Activated naive CD8-positive, alpha-beta T cell treated with anti-CD3 and anti-CD28 coated beads for 36 hours (primary cell): ENCODE measurements at places on chromosomes 1 and 21.
A peak's percentile ranks its signal among the peaks of the same experiment; 100 is the strongest.

- peak; percentile 60 for DNase-seq
These were observed 1.6 kb downstream of the KCNE1 start for GRCh38 chr21:34510148-34511142.

DNA sequence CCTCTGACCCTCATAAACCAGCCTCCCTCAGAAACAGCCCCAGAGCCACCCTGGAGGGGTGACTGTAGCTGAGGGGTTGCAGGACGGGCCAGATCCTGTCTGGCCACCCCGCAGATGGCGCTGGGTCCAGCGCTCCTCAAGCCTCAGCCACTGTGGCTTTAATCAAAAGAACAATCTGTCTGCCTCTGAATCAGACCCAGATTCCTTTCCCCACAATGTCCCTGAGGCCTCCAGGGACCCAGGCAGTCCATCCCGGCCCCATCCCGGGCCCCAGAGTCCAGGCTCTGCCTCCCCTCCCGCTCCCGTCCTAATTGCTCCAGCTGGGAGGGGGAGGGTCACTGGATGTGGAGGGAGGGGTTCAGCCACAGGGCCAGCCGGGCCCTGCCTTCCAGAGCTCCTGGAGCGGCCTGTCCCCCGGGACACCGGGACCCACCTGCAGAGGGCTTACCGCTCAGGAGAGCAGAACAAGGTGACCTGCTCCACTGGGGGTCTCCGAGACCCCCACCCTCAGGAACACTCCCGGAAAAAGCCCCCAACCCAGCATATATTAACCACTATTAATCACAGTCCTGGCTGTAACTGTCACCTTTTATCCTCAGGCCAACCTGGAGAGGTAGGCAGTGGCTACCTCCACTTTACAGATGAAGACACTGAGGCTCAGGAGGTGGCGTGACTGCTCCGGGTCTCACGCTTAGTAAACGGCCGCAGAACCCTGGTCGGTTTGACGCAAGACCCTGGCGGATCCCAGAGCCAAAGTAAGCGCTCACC, 836 bp upstream of the FBLIM1 start:
- no peak for DNase-seq

DNA sequence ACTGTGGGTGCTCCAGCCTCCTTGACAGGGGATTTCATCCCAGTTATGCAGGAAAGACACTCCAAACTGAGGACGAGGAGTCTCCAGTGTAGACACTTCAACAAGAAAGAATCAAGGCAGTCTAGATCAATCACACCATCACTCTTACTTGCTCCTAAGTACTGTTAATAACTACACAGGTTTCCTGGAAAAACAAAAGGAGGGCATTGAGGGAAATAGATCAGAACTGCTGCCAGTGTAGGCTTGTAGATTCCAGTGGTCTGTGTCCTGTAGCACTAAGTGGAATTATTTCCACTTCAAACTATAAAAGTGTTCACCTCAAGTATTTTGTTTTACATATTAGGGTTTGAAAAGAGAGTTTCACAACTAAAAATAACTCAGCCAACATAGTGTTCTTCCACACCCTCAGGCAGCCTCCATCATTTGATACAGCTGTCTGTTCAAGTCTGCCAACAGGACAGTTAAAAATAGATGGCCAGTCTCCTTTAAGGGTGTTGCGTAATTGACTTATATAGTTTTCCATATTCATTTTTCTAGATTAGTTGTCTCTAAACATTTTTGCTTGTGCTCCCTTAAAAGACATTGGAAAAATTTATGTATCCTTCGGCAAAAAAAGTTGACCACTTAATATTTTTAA, 32.0 kb upstream of the AGL start:
- DNase-seq = no peak

- DNase-seq = no peak
These were observed 19.7 kb upstream of the TBX15 start for GRCh38 chr1:119007670-119008482.

DNA sequence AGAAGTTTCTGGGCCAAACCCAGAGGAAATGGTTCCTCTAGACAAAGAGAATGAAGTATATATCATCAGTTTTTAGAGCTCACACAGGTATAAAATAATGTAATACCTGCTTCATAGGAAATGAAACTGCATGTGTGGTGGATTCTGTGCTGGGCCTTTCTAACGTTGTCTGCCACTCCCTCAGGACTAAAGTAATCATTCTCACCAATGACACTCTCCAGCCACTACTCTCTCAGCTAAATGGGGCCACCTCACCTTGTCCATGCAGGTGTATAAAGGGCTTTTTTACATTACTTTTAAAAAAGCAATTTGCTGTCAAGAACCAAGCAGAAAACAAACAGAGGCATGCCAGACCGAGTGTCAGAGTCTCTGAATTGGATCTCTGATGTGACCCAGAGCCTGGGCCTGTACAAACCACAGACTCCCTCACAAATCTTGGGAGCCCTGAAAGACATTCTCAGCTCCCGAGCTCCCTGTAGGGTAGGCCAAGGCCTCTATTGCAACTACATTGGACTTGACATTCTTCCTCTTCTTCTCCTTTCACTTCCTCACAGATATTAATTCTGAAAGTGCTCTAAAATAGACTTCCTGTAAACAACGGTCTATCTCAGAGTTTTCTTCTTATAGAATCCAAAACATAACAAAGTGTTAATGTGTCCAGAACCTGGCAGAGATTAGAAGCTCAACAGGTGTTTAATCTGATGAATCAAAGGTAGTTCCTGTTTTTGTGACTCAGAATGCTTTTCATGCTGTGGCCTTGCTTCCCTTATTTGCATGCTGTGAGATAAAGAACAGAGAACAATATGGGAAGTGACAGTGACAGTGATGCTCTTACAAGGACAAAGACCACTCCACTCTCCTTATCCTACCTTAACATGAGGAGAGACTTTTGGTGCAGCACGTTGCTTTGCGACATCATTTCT, 8.6 kb downstream of the AIM2 start:
- DNase-seq = no peak

DNA sequence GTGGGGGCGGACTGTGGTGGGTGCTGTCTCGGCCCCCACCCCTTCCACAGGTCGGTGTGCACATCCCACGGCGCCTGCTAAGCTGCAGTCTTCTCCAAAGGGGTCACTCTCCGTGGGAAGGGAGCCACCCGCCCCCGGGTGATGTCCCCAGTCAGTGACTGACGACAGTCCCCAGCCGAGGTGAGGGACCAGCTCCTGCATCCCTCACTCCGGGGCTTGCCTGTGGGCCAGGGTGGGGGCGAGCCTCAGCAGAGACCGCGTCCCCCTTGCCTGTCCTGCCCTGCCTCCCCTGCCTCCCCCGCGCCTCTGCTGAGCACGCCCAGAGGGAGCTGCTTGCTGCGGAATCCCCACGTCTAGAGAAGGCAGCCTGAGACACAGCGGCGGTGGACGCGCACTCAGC, 35.9 kb upstream of the PDE9A start:
- DNase-seq = no peak

- no peak for DNase-seq
These were observed 34.1 kb downstream of the PLXNA2 start for GRCh38 chr1:208209896-208210589.

DNA sequence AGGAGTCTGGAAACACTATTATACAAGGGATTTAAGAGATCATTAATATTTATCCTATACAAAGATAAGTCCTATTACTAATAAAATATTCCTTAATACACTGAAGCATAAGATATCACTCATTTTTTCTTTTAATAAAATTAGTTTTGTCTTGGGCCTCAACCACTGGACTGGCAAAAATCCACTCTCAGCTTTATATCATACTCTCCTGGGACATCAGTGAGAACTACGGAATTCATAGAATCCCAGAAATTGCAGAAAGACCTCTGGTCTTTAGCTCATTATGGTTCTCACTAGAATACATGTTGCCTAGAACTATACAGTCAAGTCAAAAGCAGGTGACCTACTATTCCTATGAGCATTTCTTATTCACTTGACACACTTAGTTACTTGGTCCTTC, 285.0 kb downstream of the LRRC40 start:
- no peak for DNase-seq

DNA sequence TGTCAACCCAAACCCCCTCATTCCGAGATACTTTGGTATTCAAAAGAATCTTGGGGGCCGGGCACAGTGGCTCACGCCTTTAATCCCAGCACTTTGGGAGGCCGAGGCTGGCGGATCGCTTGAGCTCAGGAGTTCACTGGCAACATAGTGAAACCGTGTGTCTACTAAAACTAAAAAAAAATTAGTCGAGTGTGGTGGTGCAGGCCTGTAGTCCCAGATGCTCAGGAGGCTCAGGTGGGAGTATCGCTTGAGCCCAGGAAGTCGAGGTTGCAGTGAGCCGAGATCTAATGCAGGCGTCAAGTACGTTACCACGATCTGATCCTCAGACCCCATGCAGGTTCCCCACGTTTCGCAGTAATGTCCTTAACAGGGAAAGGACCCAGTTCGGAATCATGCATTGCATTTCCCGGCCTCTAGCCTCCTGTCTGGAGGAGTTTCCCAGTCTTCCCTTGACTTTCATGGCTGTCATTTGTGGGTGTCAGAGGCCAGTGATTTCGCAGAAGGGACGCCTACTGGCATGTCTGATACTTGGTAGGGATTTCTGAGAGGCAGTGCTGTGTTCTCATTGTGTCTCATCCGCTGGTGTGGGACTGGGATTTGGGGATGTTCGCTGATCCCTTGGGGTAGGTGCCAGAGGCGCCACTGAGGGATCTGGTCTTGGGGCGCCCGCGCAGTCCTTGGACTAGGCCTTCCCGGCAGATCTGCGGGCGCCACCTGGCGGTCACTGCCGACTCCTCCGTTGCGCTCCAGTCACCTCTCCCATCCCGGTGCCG, 39.3 kb upstream of the HMGN1 start:
- peak; percentile 88 for DNase-seq

DNA sequence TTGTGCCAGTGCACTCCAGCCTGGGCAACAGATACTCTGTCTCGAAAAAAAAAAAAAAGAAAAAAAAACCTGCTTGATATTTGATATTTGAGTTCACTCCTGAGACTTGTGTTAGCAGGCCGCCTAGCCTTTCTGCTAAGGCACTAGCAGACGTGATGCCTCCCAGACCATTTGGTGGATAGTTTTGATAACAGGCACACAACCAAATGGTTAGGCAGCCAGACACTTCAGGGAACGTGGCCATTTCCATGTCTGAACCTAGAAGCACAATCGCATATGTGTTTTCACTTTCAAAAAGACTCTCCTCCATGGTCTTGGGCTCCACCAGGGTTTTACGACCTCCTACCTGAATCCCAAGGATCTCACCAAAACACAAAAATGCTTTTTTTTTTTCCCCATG, 1319.5 kb downstream of the BRINP3 start:
- DNase-seq = no peak

DNA sequence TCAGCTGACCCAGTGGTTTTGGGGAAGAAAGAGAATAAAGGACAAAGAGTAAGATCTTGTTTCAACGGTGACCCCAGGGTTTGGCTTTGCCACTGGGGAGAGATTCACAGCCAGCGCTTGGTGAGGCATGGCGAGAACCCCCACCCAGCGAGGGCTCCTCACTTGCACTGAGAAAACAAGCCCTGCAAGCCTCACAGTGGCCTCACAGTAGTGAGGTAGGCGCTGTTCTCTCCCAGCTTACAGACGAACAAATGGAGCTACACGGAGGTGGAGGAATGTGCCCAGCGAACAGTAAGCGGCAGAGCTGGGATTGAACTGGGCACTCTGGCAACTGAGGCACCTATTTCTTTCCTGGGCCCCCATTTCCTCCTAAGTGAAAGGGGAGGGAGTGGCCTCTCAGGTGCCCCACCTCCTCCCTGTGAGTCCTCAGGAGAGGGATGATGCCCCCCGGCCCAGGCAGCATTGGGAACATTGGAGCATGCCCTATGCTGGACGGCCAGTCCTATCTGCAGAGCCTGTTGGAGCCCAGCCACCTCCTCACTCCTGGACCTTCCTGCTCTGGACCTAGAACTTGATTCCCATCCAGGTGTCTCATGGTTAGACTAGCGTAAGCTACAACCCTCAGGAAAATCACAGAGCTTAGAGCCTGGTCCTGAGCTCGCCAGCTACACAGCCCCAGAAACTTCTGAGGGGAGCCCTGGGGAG, 73.4 kb upstream of the EDN2 start:
- no peak for DNase-seq

DNA sequence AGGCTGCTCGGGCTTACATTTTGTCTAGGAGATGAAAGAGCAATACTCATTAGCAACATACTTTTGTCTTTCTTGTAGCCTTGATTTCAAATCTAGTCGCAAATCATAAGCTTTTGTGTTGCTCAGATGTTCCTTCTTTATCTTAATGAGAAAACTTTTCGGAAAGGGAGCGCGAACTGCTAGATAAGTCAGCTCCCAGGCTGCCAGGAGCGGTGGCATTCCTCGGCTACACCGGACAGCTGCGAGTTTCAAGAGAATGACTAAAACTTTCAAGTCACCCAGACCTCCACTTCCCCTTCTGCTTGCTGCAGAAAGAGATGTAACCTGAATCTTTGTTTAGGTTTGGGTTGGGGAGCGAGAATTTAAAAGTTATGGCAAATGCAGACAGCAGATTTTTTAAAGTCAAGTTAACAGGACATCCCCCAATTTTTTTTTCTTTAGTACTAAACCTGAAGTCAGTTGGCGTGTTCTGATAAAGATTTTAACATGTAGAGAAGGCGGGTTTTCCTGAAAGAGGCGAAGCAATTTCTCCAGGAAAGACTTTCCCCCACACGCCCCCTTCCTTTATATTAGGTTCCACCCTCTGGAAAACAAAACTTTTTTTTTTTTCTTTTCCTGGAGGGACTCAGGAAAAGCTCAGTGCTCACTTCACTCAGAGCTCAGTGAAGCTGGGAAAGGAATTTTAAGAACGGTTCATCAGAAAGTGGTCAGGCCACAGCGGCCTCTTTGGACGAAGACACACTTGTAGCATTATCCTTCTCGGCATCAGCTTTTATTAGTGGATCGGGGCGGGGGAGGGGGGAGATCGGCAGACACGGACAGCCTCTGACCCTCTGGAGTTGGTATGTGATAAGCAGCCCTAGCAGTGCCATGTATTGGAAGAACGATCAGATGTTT, at the start of gene LHX8:
TSS of gene LHX8 (plus strand) at position 639 of the 897 bp plus-strand sequence. CDS start 2,227 bp downstream, outside the sequence.
- no peak for DNase-seq

- DNase-seq = no peak
These were observed 3.1 kb downstream of the TRAF5 start for GRCh38 chr1:211329764-211330201.

DNA sequence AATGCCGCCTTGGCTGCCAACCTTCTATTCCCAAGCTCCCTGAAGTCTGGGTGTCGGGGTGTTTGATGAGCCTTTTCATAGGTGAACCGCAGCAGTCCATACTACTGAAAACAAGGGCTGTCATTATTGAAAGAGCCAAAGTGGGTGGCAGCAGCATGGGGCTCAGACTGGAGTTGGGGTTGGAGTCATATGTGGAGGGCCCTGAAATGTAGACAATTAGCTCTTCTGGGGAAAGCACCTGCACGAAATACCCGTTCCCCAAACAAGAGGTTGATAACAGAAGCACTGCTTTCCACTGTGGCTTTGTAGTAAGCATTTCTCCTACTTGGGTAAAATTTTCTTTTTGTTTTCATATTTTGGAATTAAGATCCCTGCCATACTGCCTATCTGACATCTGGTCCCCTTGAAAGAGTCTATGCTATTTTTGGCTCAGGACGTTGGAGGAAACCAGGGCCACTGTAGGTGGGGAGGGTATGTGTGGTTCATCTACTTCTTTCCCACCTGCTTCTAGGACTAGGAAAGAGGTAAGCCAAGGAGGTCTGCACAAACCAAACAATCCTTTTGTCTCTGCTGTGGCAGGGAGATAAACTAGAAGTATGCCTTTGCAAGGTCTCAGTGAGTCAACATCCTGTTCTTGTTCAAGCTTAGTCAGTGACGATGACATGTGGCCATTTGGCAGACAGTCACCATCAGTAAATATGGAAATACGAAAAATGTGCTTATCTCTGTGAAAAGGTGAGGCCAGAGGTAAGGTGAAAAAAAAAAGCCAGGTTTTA, 197.0 kb upstream of the UBE2U start:
- no peak for DNase-seq

GRCh38 chr1:25487628-25488027, 55.8 kb upstream of the LDLRAP1 start:
- peak; percentile 19 for DNase-seq

GRCh38 chr1:221822591-221822990, 80.7 kb upstream of the DUSP10 start:
- DNase-seq = no peak
